ENCODE measurements at places on chromosomes 5 and 9.

GRCh38 chr5:1668141-1668721, 131.4 kb downstream of the MRPL36 start:
- DNase-seq = no peak

GRCh38 chr5:109038209-109038840, 290.6 kb downstream of the FER start:
- DNase-seq = peak; percentile 9

- peak; percentile 50 for DNase-seq
Measured at GRCh38 chr9:87498046-87498810, 561 bp downstream of the DAPK1 start.

DNA sequence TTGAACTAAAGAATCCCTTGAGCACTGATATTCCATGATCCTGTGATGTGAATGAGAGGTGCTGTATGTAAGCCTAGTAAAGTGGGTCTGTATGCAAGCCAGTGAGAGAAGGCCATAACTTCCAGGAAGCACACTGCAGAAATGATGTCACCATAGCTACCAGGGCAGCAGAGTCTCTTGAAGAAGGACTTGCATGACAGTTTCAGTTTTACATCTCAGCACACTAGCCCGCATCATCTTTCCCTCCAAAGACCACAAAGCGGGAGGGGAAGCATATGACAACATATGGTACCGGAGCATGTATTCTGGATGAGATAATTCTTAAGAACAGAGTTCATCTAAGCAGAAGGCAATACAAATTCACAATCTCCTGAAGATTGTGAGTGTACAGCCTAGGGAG, 37.6 kb upstream of the MAST4 start:
- DNase-seq = peak; percentile 78

GRCh38 chr9:86695910-86696424, 251.3 kb downstream of the GAS1 start:
- DNase-seq = no peak

DNA sequence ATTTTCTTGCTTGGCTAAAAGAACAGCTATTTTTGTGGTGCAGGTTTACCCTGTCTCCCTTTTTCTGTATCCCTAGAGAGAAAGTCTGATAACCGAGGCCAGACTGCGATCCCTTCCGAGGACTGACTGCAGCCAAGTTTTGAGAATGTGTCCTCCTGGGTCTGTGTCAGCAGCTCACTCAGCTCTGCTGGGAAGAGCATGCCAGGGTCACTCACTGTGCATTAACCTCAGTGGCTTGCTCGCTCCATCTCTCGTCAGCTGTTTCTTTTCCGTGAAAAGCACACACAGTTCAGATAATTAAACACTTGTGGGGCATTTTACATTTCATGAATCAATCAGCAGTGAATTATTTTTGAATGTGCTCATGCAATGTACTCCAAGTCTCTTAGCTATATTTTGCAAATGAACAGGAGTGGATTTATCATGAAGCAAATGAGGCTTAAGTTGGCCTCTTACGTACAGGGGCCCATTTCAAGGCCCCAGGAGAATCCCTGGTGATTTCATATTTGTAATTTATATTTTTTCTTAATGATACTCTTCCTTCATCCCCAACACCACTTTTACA, 252.1 kb downstream of the SMARCA2 start:
- DNase-seq = no peak

DNA sequence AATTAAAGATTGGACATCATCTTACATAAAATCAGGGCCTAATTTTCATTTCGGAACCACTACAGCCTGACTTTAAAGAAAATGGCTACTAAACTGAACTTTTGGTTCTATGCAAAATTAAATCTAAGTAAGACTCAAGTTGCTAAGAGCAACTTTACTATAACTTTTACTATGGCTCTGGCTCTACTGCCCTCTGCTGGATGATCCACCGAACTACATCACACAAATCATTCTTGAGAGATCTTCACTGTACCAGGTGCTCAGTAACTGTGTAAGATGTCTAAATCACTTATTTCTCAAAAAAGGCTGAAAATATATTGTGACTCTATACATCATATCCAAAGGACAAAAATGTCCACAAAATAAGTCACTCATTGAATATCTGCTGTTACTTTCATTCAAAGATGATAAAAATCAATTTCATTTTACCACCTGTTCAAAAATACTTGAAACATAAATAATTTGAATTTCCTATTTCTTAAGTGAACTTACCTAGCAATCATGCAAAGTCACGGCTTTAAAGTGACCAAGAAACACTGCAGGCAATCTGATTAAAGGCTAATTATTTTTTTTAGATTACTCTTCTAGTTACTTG, 13.5 kb downstream of the MOCS2 start:
- DNase-seq = peak; percentile 56

GRCh38 chr5:96254980-96255691, 177.9 kb downstream of the PCSK1 start:
- DNase-seq = no peak

- no peak for DNase-seq
Measured at GRCh38 chr5:138466900-138467710, 1.8 kb downstream of the EGR1 start.

- DNase-seq = no peak
Measured at GRCh38 chr5:121693864-121694263, 157.8 kb upstream of the FTMT start.

Measured in inflammatory macrophage treated with lipopolysaccharide for 4 hours (primary cell).